Astrocyte of the hippocampus (primary cell): ENCODE measurements at places on chromosomes 6 and 20.

DNA sequence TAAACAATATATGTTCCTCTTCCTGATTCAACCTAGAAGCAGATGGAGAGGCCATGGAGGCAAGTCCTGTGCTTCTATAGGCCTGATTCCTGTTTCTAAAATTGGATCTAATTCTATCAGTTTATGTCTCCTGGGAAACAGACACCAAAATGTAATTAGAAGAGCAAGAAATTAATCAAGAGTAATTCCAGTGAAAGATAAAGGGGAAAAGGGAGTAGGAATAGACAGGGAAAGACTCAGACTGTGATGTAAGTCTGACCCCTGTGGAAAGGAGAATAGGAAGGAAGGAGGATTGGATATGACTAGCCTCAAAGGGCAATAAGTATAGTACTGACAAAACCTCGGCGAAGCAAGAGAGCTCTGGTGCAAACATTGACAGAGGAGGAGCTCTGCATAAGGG lies 33.9 kb upstream of the FBXO30 start:
- DNase-seq, result no peak

- no peak for DNase-seq
These were observed 290.0 kb downstream of the PRL start for GRCh38 chr6:22006795-22007194.

DNA sequence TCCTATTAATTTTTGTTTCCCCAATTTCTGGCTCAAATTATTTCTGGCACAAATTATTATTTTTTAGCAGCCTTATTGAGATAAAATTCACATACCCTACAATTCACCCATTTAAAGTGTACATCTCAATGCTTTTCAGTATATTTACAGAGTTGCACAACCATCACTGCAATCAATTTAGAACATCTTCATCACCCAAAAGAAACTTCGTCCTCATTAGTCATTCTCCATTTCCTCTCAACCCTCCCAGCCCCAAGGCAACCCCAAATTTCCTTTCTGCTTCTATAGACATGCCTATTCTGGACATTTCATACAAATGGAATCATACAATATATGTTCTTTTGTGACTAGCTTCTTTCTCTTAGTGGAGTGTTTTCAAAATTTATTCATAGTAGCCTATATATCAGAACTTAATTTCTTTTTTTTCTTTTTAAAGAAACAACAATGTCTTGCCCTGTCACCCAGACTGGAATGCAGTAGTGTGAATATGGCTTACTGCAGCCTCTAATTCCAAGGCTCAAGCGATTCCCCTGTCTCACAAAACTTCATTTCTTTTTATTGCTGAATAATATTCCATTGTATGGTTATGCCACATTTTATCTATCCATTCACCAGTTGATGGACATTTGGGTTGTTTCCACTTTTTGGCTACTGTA lies 84.5 kb downstream of the DNAH8 start:
- DNase-seq, result no peak

DNA sequence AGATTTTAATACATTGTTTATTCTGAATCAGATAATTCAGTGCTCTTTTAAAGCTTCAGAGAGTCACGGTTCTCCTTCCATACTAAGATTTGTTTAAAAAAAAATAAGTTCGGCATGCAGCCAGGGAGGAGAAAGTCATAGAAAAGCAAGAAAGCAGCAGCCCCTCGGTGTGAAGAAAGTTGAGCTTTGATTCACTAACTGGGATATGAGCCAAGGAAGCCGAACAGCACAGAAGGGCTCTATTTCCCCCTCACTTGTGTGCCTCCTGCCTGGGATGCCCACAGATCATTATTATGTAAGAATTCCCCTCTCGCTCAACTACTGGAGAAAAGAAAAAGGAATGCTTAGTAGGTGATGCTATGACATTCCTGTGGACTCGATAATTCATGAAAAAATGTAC lies 69.3 kb upstream of the SYNJ2 start:
- peak; percentile 98 for DNase-seq

GRCh38 chr6:135002229-135002844 lies 52.3 kb downstream of the HBS1L start:
- peak; percentile 29 for DNase-seq

DNA sequence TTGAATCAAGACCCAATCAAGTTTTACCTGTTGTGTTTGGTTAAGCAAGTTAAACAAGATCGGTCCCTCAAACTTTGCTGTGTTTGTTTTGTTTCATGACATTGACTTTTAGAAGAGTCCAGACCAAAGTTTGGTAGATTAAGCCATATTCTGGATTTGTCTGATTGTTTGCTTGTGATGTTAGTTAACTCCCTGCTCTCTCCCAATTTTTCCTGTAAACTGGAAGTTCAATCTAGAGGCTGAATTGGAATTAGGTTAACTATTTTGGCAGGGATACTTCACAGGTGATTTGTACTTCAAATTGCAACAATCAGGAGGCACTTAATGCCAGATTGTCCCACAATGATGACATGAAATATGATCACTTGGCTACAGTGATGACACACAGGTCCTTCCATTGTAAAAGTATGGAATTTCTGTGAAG lies 13.6 kb upstream of the SH3BGRL2 start:
- DNase-seq, result no peak

DNA sequence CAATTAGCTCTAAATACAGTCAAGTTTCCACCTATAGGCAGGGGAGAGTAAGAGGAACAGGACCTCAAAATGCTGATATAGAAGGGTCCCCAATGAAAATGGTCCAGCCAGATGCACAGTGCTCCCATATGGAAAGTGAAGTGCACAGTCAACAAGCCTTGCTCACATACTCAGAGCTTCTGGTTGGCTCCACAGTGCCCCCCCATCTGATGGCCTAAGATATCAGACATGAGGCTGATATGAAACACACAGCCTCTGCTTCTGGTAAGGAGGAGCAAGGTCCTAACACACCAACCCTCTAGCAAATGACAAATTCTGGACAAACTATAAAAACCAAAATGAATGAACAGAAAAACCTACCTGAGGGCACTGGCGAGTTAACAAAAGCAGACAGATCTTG lies 111.4 kb upstream of the EMILIN3 start:
- DNase-seq, result no peak

GRCh38 chr6:107716688-107717089 lies 107.4 kb downstream of the SCML4 start:
- DNase-seq, result no peak

GRCh38 chr6:40414617-40415016 lies 172.5 kb downstream of the LRFN2 start:
- DNase-seq, result no peak

DNA sequence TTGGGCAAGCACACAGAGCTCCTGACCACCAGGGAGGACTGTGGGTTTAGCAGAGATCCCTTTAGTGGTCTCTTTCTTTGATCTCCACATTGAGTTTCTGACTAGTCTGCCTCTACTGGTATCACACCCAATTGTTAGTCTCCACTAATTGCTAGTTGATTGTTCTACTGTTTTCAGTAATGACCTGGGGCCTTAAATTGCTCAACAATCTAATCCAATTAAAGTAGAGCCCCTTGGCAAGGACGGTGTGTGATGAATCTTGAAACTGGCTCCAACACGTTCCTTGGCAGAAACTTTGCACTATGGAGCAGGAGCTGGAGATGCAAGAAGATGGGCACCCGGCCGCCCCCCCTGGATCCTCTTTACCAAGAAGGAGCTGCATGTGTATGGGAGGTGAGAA lies 12.3 kb downstream of the FAM50B start:
- DNase-seq, result no peak

- peak; percentile 40 for DNase-seq
These were observed 614.0 kb upstream of the EYS start for GRCh38 chr6:66321017-66321416.

GRCh38 chr20:20010639-20011500 lies 6.3 kb upstream of the NAA20 start:
- DNase-seq, result peak; percentile 42

DNA sequence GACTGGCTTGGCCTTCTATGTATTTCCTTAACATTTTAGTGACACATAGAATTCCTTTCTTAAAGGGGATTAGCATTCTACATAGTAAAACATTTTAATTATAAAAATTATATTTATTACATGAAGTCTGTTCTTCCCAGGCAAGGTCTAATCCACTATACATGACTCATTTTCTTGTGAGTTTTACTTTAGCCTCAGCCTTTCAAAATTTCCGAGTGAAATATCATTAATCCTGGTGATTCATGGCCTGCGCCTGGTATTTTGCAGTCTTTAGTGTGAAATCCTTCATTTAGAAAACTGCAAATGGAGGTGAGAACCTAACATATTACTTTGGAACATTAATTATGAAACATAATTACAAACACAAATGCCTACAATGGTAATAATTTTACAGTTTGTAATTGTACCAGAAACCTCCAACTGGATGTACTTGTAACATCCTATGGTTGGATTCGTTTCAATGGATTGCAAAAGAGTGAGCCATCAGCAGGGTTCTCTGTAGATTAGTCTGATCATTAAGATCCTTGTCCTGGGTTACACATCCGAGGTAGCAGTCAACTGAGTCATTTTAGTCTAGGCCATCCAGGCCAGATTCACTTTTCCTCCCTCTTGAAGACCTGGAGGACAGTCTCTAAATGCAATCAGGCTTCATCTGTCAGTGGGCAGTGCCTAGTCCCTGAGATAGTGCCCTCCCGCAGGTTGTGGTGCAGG lies 272.0 kb downstream of the PACRG start:
- DNase-seq, result peak; percentile 65

- peak; percentile 75 for DNase-seq
These were observed 117.8 kb downstream of the RTN4IP1 start for GRCh38 chr6:106511288-106512047.

DNA sequence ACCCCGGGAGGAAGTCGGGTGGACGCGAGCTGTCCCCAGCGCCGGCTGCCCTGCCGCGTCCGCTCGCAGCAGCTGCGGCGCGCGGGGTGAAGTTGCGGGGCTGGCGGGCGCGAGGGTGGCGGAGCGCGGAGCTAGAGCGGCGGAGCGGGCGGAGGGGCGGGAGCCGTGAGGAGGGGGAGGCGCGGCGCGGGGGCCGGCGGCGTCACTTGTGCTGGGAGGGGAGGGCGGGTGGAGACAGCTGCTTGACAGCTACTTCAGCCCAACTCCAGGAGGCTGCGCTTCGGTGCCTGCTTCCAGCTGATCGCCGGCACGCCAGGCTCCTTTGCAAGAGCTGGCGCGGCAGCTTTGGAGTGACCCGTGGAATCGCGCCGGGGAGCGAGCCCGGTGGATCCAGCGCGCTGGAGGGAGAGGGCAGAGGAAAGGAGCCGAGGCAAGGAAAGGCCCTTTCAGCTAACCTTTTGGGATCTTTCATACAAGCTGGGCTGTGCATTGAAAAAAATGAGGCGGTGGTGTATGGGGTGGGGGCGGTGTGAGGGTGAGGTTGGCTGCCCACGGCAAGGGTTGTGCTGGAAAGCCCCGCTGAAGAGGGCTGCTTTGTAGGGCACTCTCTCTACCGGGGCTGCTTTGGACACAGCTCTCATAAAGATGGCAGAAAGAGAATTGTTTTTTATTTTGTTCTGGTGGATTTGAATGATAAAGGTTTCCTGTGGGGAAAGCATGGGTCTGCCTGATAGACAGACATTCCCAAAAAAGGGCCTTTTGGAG lies 24.6 kb downstream of the RIPOR2 start:
- peak; percentile 85 for DNase-seq
